Activated T-cell treated with anti-CD3 and anti-CD28 coated beads, Interleukin-2, amount 50 U/mL, for 72 hours (primary cell): ENCODE measurements at places on chromosomes 13 and 19. TPM values are rescaled to one million over a fixed set of nuclear protein-coding genes. Genes with fewer than 3 reads are reported as not detected.

The KRTDAP gene
- total RNA-seq: not detected

The IQCN gene
- total RNA-seq: 2.2 TPM

The LIG4 gene
- 10.3 TPM for total RNA-seq

The DIAPH3 gene
- 28.5 TPM for total RNA-seq

The SWSAP1 gene
- total RNA-seq: 2.6 TPM

The IGFL1 gene
- not detected for total RNA-seq

The ZNF561 gene
- 27.6 TPM for total RNA-seq

The CCDC8 gene
- total RNA-seq: not detected

The SLC6A16 gene
- total RNA-seq: 3.0 TPM

The APLP1 gene
- total RNA-seq: 7.7 TPM

The ZIC2 gene
- not detected for total RNA-seq

The SPRED3 gene
- total RNA-seq: 1.7 TPM

DNA sequence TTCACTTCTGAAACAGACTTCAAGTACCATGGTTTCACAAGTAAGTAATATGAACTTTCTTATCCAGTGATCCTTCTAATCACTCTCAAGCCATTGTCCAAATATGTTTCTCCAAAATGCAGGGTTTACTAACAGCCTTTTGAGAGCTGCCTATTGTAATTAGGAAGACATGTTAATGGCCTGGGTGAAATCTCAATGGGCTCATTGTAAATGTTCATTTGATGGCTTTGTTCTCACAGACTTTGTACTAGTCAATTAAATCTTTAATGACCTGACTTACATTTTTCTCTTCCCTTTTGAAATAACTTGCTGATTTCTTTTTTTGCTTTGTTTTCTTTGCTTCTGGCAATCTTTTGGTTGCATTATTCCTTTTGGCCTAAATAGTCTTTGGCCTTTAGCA lies 444.8 kb downstream of the LIG4 start:
- no peak for DNase-seq

DNA sequence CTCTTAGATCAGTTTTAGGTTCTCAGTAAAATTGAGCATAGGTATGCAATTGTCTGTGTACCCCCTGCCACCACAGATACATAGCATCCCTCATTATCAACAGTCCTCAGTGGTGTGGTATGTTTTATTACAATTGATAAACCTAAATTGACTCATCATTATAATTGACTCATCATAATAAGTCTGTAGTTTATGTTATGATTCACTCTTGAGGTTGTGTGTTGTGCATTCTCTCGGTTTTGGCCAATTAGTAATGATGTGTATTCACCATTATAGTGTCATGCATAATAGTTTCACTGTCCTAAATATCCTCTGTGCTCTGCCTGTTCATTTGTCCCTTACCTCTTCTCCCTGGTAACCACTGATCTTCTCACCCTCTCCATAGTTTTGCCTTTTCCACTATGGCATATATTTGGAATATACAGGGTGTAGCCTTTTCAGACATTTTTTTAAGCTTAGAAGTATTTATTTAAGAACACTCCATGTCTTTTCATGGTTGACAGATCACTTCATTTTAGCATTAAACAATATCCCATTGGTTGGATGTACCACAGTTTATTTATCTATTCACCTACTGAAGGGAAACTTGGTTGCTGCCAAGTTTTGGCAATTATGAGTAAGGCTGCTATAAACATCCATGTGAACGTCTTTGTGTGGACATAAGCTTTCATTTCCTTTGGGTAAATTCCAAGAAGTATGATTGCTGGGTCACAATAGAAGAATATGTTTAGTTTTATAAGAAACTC lies 1620.6 kb upstream of the MIR17HG start:
- no peak for DNase-seq

- DNase-seq: no peak
These were observed 111.2 kb downstream of the KLF5 start for GRCh38 chr13:73169971-73170370.

GRCh38 chr13:22562116-22562515 lies 618.7 kb upstream of the SGCG start:
- DNase-seq: no peak

- DNase-seq: no peak
These were observed 176.0 kb upstream of the TSC22D1 start for GRCh38 chr13:44752164-44752563.

DNA sequence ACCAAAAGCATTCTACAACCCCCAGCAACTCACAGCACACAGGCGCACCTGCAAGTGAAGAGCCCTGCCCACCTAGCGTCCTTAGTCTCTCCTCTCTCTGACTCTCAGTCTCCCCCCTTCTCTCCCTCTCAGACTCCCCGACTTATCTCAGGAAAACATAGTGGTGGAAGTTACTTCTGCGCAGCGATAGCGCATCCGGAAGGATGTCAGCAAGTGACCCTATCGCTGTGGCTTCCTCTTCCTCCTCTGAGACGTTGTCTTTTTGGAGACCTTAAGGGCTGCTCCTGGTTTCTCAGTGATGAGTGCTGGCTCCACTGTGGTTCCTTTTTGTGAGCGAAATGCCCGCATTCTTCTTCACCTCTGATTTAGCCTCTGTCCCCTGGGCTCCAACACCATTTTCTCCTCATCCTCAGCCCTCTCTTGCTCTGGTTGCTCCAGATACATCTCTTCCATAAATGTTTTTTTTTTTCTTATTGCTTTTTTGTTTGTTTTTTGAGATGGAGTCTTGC lies 1.4 kb upstream of the YIF1B start:
- DNase-seq: peak; percentile 25

- DNase-seq: no peak
These were observed 1881.5 kb upstream of the PCDH20 start for GRCh38 chr13:63297163-63297562.

- DNase-seq: no peak
These were observed at the start of gene HPN for GRCh38 chr19:35041548-35042055. TSS of gene HPN (plus strand) at chr19:35041721. CDS start at chr19:35042507, 786 bp downstream.

DNA sequence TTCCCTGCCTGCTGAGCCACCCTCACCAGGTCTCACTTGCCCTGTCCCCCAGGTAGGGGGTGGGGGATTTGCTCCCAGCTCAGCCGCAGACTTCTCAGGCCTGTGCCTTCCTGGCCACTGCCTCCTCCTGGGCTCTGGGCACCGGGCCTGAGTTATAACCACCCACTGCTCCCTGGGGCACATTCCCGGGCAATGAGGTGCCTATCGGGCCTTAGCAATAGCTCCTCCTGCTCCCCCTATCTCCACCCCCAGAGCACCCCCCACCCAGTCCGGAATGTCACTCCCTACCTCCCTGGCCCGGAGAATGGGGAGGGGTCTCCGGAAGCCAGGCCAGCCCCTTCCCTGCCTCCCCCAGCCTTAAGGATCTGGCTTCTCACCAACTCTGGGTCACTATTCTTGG lies at the start of gene KLK5:
KLK5 (minus strand) TSS at position 129 of the 400 bp plus-strand sequence. CDS start 381 bp downstream, outside the sequence.
- no peak for DNase-seq

GRCh38 chr13:97221466-97221865 lies 667 bp upstream of the MBNL2 start:
- DNase-seq: no peak

DNA sequence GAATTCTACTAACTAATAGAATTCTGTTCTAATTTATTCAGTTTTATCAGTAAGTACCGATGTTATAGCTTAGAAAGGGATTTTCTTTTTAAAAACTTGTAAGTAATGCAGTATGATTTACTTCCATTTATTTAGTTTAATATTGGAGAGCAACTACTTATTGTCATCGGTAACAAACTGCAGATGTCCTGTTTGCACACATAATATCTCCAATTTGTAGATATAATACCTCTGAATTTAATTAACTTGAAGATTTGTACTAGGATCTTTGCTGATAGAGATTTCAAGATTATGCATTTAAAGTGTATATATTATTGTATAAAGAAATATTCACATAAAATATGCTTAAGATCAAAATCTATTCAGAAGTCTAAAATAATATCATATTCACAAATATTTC lies 356.7 kb downstream of the PCDH17 start:
- no peak for DNase-seq

DNA sequence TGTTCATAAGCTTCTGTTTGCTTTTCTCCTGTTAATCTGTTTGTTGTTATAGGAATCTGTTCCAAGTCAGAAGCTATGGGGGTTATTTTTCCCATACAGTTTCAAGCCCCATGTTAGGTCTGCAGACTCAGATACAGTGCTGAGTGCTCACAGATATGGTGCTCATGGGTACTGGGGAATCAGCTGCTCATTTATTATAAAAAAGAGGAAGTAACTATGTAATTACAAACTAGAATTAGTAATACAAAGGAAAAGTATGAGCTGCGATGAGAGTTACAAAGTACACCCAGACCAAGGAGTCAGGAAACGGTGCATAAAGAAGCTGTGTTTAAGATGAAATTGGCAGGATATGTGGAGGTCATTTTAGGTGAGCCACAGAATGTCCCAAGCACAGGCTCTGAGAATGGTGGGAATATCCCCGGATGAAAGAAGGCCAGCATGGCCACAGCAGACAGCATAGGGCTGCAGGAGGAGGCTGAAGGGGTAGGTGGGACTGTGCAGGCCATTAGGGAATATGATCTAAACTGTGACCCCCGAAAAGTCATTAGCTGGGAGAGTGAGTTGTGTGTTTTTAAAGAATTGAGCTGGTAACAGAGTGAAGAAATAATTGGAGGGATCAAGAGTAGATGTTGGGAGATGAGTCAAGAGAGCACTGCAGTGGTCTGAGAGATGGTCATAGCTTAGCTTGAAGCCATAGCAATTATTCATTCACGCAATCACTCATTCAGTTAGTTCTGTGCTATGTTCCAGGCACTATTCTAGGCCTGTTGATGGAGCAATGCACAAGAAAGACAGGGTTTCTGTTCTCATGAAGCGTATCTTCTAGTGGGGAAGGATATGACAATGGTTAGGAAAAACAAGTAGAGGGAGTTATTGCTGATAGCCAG lies 177.4 kb upstream of the UBL3 start:
- DNase-seq: no peak

DNA sequence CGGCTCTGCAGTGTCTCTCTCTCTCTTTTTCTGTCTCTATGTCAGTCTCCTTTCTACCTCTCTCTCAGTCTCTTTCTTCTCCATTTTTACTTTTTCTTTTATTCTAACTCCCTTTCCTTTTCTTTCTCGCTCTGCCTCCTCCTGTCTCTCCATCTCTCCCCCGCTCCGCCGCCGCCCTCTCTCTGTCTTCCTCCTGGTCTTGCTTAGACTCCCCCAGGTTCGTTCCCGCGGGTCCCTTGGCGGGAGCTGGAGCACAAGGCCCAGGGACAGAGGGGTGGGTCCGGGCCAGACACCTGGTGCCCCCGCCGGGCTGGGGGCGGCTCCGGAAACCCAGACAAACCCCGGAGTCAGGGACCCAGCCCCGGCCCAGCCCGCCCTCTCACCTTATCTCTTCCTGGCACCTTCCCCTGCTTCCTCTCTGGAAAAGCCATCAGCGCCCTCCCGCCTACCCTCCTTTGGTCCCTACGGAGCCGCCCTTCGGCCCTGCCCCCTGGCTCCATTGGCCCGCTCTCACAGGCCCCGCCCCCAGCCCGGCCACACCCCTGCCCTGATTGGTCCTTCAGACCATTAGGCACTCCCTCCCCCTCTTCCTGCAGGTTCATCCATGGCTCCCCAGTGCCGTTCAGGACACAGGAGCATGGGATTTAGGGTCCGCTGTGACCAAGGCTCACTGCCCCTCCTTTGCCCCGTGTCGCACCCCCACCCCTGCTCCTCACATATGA lies 15.4 kb upstream of the NOP53 start:
- peak; percentile 74 for DNase-seq

DNA sequence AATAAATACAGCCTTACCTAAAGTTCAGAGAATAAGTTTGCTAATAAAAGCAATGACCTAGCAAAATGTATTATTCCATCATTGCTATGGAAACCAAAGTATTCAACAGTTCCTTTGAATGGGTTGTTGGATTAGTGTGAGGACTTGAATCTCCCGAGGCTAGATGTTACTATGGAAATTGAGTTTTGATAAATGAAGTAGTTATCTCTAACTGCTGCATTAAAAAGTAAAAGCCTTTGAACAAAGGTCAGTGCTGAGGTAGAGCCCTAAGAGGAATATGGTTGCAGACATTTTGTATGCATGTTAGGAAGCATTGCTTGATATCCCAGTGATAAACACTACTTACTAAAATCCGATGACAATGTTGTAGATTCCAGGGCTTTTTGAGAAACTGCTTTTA lies 6.2 kb downstream of the KLF5 start:
- no peak for DNase-seq

DNA sequence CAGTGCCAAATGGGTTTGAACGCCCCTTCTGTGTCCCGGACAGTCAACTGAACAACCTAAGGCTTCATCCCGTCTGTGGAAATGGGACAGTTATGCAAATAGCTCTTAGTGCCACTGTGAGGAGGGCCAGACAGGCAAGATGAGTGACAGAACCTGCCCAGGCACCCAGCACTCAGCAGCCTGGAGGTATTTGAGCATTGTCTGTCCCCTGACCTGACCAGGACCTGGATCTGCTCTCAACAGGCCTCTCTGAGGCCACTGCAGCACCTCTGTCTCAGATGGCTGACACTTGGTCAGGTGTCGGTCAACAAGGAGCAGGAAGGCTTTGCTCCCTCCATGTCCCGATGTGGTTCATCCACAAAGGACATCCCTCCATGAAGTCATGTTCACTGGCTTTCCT lies 67.9 kb downstream of the CCDC70 start:
- no peak for DNase-seq

DNA sequence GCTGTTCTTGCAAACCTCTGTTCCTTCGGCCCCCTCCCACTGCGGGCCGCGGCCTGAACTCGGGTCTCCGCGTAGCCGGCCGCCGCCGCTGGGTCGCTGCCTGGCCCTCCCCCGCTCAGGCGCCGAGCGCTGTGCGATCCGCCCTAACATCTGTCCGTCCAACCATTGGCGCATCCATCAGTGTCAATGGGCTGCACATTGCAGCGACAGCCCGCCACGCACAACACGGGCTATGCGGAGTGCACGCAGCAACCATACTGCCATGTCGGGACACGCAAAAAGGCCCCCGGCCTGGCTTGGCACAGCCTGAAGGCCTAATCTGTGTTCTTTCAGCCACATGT lies 2.6 kb upstream of the TSHZ3 start:
- no peak for DNase-seq

DNA sequence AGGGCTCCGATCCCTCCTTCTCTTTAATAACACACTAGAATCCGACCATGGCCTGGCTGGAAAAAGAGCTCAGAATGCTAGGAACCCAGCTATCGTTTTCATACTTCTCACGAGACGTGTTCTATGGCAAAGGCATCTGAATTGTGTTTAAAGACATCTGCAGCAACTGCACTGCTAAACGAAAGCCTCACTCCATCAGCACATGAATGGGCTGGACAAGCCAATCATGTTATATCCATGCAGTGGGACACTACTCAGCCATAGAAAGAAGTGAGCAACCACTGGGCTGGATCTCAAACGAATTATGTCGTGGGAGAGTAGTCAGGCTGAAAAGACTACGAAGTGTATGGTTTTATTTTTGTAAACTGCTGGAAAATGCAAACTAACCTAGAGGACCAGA lies 136.1 kb downstream of the COL4A1 start:
- DNase-seq: no peak

DNA sequence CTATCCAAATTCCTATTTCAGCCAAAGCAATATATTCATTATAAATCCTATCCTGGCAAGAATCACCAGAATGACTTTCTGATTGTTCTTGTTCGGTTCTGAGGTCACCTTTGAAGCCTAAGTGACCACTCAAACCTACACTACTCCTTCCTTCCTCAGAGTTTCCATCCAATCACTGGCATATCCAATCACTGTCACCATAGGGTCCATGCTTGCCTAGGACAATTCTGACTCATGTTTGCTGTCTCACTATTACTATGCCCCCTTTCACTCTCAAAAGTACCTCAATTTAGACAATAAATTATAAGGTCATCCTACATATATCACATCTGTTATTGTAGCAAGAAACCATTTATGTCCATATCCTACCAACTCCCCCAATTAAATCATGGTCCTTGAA lies 58.9 kb downstream of the UBL3 start:
- peak; percentile 13 for DNase-seq
